Occipital lobe (tissue), 3 donors: ENCODE measurements at places on chromosomes 5 and 9.

GRCh38 chr5:119270121-119270565 lies 85.7 kb upstream of the TNFAIP8 start:
- no peak for DNase-seq

DNA sequence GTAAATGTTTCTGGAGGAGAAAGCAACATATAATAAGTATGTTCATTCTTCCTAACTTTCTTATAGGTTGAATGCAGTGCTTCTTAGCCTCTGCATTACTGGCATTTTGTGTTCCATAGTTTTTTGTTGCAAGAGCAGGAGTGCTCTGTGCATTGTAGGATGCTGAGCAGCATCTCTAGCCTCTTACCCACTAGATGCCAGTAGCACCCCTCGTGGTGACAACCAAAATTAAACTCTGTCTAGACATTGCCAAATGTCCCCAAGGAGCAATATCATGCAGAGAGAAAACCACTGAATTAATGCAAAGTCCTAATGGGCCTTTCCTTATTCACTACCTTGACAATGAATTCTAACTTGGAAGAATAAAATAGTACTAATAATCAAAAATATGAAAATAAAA lies 147.0 kb downstream of the GLIS3 start:
- DNase-seq, result no peak

DNA sequence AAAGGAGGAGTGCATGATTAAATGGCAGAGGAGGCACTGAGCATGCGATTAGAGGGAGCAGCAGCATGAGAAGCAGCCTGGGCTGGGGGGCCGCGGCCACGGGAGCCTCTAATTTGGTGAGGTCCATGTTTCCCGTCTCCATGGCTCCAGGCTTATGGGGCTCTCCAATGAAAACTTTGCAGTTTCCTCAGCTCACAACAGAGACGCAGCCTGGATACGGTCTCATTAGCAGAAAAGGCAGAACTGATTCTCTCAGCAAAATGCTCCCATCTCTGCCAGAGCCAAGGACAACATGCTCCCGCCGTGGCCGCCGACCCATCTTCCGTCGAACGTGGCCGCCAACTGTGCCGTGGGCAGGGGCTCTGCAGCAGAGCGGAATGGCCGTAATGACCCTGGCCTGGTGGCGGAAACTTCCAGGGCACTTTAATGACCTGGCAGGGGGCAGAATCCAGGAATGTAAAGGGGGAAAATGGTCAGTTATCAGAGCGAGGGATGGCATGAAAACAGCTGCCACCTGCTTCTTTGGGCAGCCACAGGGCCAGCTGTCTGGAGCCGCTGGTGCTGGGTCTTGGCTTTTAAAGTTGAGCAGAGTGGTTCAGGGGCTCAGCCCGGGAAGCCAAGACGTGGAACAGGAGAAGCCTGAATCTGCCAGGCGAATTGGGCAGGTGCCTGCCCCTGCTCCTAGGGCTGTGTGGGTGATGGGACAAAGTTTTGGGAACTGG lies 76.5 kb downstream of the COL5A1 start:
- no peak for DNase-seq

GRCh38 chr9:98428454-98428853 lies 173.0 kb upstream of the TBC1D2 start:
- DNase-seq, result no peak

GRCh38 chr5:116806836-116807235 lies 232.2 kb upstream of the SEMA6A start:
- DNase-seq, result no peak

- DNase-seq, result no peak
These were observed 8.9 kb upstream of the PKD2L2 start for GRCh38 chr5:137880313-137880712.
